ENCODE measurements at places on chromosomes 3 and 15. TPM values are rescaled to one million over a fixed set of nuclear protein-coding genes. Genes with fewer than 3 reads are reported as not detected.

DNA sequence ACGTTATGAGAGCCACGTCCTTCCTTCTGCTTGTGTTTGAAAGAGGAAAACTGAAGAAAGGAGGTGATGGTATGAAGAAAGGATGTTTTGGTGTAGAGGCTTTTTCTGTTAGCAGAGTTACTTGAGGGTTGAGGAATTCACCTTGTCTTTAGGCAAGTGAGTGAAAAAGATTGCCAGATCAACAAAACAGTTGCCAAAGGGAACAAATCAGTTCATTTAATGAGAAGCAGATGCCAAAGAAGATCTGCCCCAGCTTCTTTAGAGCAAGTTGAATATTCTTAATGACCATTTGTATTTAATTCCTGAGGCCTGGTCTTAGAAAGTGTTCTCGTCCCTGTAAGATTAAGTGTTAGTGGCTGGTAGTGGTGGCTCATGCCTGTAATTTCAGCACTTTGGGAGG is 2.6 kb downstream of the CHCHD6 start:
- DNase-seq: no peak

DNA sequence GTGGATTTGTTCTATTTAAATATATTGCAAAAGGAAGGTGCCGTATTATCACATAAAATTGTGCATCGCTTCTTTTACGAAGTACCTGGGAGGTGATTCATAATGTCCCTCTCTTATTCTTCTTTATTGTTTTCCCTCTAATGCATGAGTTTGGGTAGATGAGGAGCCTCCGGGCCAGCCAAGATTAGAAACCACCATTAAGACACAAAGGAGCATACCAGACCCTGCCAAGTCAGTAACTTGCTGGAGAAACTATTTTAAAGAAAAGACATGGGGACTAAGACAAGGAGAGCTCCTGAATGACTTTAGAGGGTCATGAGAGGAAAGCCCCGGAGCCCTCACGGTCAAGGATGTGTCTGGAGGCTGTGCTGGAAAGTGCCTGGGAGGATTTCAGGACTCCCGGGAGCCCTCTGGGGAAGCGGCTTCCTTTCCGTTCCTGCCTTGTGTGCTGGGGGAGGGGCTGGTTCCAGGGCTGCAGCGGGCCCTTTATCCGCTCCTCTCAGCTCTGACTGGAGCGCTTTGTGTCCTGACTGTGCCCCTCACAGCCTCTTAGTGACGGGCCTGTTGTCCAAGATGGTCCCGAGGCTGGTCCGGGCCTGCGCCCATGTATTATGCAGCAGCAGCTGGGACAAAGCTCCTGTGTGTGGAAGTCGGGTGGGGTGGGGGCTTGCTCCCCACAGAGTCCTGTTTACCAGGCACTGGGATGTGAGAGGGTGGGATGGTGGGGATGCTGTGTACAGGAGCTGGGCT is 35.7 kb downstream of the CORO2B start:
- DNase-seq: no peak

- DNase-seq: peak; percentile 93
Measured at GRCh38 chr3:15601399-15602145, at the start of the genes BTD and HACL1. BTD (plus strand) TSS chr3:15601745; CDS start chr3:15635440, 33,695 bp downstream. HACL1 (minus strand) TSS chr3:15601569; CDS start chr3:15601463, 106 bp downstream.

GRCh38 chr3:48187579-48188265 is 495 bp downstream of the CDC25A start:
- no peak for DNase-seq

DNA sequence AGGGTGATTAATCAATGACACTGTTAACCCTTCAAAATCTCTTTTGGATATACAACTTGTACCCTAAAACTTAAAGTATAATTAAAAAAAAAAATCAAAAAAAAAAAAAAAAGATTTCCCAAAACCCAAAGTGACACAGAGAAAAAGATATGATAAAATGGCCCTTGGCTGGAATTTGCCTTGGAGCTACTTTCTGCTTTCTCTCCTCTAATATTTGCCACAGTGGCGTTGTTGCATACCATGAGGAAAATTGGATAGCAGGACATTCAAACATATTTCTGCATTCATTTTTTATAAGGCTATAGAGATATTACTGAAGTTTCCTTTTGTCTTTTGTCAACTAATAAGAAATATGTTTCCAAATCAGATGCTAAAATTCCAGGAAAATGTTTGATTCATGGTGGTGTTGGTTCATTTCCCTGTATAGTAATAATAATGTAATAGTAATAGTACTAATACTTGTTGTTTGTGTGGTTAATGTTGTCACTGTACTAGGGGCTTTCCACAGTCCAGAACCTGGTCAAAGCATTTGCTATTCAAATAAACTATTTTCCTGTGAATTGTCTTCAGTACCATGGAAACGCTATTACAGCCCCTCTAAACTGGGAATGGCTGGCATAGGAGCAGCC is 441.3 kb upstream of the THBS1 start:
- DNase-seq: no peak

- DNase-seq: no peak
Measured at GRCh38 chr3:71018799-71019198, 564.7 kb downstream of the FOXP1 start.

- DNase-seq: no peak
Measured at GRCh38 chr3:27613846-27614500, 108.2 kb downstream of the EOMES start.

- DNase-seq: no peak
Measured at GRCh38 chr3:151265866-151266265, 12.5 kb downstream of the P2RY14 start.

GRCh38 chr3:15903164-15903563 is 105.4 kb upstream of the ANKRD28 start:
- DNase-seq: no peak

- DNase-seq: no peak
Measured at GRCh38 chr3:146638718-146639117, 33.6 kb upstream of the PLSCR5 start.

- DNase-seq: no peak
Measured at GRCh38 chr3:126149256-126149902, 31.0 kb downstream of the ALDH1L1 start.

GRCh38 chr15:101436526-101436925 is 53.0 kb downstream of the PCSK6 start:
- DNase-seq: no peak

GRCh38 chr3:133591271-133591742 is 17.8 kb downstream of the CDV3 start:
- no peak for DNase-seq

GRCh38 chr3:140206196-140207040 is 271.4 kb downstream of the CLSTN2 start:
- no peak for DNase-seq

DNA sequence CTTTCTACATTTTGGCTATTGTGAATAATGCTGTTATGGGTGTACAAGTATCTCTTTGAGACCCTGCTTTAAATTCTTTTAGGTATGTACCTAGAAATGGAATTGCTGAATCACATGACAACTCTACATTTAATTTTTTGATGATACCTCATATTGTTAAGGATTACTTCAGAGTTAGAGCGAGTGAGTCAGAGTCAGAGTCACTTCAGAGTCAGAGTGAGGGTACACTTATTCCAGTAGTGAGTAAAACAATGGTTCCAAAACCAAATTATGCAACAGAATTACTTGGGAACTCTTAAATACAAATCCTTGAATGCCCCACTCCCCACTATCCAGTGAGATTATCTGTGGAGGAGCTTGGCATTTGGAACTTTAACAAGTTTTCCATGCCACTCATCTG is 50.3 kb upstream of the SNRK start:
- DNase-seq: no peak

GRCh38 chr3:140994316-140994715 is 52.7 kb downstream of the SLC25A36 start:
- no peak for DNase-seq

GRCh38 chr3:157363393-157363792 is 73.3 kb upstream of the PTX3 start:
- no peak for DNase-seq

GRCh38 chr3:24640330-24640877 is 145.8 kb upstream of the THRB start:
- no peak for DNase-seq

Gene DNAH12
- total RNA-seq: not detected

Gene TMC3
- total RNA-seq: not detected

Gene ALDH1A3
- total RNA-seq: 79.9 TPM

Gene SNX33
- total RNA-seq: 6.7 TPM

Gene TMEM266
- not detected for total RNA-seq

Gene IQCF5
- not detected for total RNA-seq

Gene TRIM59
- 33.0 TPM for total RNA-seq

Gene CFAP100
- not detected for total RNA-seq

Data from epithelial cell of proximal tubule (primary cell).